Colonic mucosa (tissue), 4 donors: ENCODE measurements at places on chromosomes 1 and 21. TPM values are rescaled to one million over a fixed set of nuclear protein-coding genes. Genes with fewer than 3 reads are reported as not detected.
A peak's percentile ranks its signal among the peaks of the same experiment; 100 is the strongest.

GRCh38 chr1:48870596-48870995 is 93.9 kb upstream of the BEND5 start:
- H3K4me1 ChIP-seq, result no peaks in the 10 kb centered on the region
- no peaks in the 10 kb centered on the region for H3K27me3 ChIP-seq
- H3K27ac ChIP-seq, result no peak overlapping the region
- no peaks in the 10 kb centered on the region for H3K36me3 ChIP-seq
- no peak overlapping the region for H3K4me3 ChIP-seq

- no peaks in the 10 kb centered on the region for H3K27me3 ChIP-seq
- no peak overlapping the region for H3K27ac ChIP-seq
- DNase-seq, result no peak
- no peaks in the 10 kb centered on the region for H3K4me1 ChIP-seq
Observed at GRCh38 chr1:53628286-53628955, 110.5 kb downstream of the GLIS1 start.

GRCh38 chr1:194952171-194952570 is 1656.1 kb downstream of the KCNT2 start:
- DNase-seq, result no peak
- no peaks in the 10 kb centered on the region for H3K36me3 ChIP-seq
- H3K4me1 ChIP-seq, result no peaks in the 10 kb centered on the region
- H3K4me3 ChIP-seq, result no peak overlapping the region
- no peaks in the 10 kb centered on the region for H3K27me3 ChIP-seq

DNA sequence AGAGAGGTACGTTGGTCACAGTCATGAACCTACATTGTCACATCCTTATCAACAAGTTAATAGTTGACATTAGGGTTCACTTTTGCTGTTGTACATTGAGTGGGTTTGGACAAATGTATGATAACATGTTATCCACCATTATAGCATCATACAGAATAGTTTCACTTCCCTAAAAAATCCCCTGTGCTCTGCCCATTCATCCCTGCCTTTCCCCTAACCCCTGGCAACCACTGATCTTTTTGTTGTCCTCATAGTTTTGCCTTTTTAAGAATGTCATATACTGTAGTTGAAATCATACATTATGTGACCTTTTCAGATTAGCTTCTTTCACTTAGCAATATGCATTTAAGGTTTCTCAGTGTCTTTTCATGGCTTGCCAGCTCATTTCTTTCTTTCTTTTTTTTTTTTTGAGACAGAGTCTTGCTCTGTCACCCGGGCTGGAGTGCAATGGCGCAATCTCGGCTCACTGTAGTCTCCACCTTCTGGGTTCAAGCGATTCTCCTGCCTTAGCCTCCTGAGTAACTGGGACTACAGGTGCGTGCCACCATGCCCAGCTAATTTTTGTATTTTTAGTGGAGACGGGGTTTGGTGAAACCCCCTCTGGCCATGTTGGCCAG is 50.6 kb downstream of the UCK2 start:
- no peaks in the 10 kb centered on the region for H3K27me3 ChIP-seq
- H3K27ac ChIP-seq, result no peak overlapping the region
- peaks cover 7% of the 10 kb centered on the region for H3K4me1 ChIP-seq
- no peak for DNase-seq

- H3K4me1 ChIP-seq, result peaks cover 36% of the 10 kb centered on the region
- H3K27me3 ChIP-seq, result no peaks in the 10 kb centered on the region
- peak; percentile 54 for DNase-seq
- H3K4me3 ChIP-seq, result peak overlapping the region; percentile 68
- H3K27ac ChIP-seq, result peak overlapping the region; percentile 56
- peaks cover 8% of the 10 kb centered on the region for H3K36me3 ChIP-seq
Observed at GRCh38 chr1:32334864-32335534, 1.0 kb downstream of the MARCKSL1 start.

GRCh38 chr1:196774175-196774574 is 465 bp upstream of the CFHR3 start:
- no peak overlapping the region for H3K27ac ChIP-seq
- H3K36me3 ChIP-seq, result no peaks in the 10 kb centered on the region
- no peaks in the 10 kb centered on the region for H3K27me3 ChIP-seq
- H3K4me3 ChIP-seq, result no peak overlapping the region

DNA sequence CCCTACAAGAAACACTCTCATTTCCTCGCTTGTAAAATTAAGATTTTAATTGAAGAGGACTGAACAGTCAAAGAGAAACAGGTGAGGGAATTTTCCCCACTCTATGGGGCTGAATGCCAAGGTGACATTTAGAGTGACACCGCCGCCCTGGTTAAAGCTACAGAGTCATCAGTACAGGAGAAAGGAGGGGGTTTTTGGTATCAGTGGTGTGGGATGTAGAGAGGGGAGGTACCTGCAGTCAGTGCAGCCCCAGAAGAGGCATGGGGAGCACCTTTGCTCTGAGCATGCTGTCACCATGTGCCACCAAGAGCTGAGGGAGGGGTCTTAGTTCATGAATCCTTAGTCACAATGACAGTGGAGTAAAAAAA is 2.8 kb downstream of the DIRAS3 start:
- H3K27ac ChIP-seq, result no peak overlapping the region
- no peak for DNase-seq
- H3K4me1 ChIP-seq, result no peaks in the 10 kb centered on the region
- H3K27me3 ChIP-seq, result no peaks in the 10 kb centered on the region
- H3K4me3 ChIP-seq, result no peak overlapping the region

- H3K27ac ChIP-seq, result no peak overlapping the region
- no peak overlapping the region for H3K4me3 ChIP-seq
- H3K4me1 ChIP-seq, result no peaks in the 10 kb centered on the region
Observed at GRCh38 chr1:22892789-22893188, 79.9 kb downstream of the LACTBL1 start.

- H3K4me1 ChIP-seq, result no peaks in the 10 kb centered on the region
- no peaks in the 10 kb centered on the region for H3K36me3 ChIP-seq
- no peaks in the 10 kb centered on the region for H3K27me3 ChIP-seq
- no peak for DNase-seq
Observed at GRCh38 chr1:28565726-28566125, 12.8 kb downstream of the TRNAU1AP start.

DNA sequence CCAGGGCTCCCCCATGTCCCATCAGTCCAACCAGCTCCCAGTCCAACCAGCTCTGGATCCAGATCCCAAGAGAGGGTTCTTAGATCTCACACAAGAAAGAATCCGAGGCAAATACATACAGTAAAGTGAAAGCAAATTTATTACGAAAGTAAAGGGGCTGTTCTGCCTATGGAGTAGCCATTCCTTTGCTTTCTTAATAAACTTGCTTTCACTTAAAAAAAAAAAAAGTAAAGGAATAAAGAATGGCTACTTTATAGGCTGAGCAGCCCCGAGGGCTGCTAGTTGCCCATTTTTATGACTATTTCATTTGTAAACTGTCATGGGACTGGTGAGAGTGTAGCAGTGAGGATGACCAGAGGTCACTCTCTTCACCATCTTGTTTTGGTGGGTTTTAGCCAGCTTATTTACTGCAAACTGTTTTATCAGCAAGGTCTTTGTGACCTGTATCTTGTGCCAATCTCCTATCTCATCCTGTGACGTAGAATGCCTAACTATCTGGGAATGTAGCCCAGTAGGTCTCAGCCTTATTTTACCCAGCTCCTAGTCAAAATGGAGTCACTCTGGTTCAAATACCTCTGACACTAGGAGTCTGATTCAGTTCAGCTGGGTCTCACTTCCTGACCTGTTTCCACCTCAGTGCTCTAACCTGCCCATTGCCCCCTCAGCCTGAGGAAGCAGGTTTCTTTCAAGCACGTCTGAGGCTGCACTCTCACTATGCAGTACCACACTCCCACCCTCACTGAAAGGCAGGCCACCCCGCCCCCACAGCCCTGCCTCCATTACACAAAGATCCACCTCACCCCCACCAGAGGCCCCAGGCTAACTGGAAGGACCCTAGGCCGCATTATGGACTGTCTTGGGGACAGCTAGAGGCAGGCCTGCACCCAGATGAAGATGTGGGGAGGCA is 26.5 kb upstream of the ATP2B4 start:
- H3K4me1 ChIP-seq, result no peaks in the 10 kb centered on the region
- H3K4me3 ChIP-seq, result no peak overlapping the region
- no peak overlapping the region for H3K27ac ChIP-seq
- H3K27me3 ChIP-seq, result no peaks in the 10 kb centered on the region

DNA sequence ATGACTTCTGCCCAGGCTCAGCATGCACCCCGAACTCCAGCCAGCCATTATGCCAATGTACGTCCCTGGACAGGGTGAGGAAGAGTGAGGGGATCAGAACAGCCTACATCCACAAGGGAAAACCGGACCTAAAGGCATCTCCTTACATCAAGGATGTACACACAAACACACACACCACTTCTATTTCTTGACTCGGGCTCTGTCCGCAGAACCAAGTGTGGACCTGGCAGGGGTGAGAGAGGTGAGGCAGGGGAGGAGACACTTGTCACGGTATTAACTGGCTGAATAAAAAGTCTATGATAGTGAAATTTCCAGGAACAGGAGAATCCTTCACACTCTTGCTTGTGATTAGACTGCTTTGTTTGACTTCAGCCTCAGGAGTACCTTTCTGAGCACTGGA is 2.3 kb downstream of the LMOD1 start:
- H3K27me3 ChIP-seq, result peaks cover 13% of the 10 kb centered on the region
- H3K4me1 ChIP-seq, result no peaks in the 10 kb centered on the region
- no peaks in the 10 kb centered on the region for H3K36me3 ChIP-seq
- no peak for DNase-seq
- H3K4me3 ChIP-seq, result peak overlapping the region; percentile 35

- H3K4me3 ChIP-seq, result peak overlapping the region; percentile 85
- peak overlapping the region; percentile 99 for H3K27ac ChIP-seq
Observed at GRCh38 chr1:198157847-198158725, 1.3 kb downstream of the NEK7 start.

GRCh38 chr1:3942416-3943122 is 42.5 kb upstream of the C1orf174 start:
- no peaks in the 10 kb centered on the region for H3K4me1 ChIP-seq
- H3K4me3 ChIP-seq, result no peak overlapping the region
- DNase-seq, result peak; percentile 40
- H3K36me3 ChIP-seq, result no peaks in the 10 kb centered on the region

GRCh38 chr1:60129911-60130310 is 56.3 kb upstream of the C1orf87 start:
- DNase-seq, result no peak
- no peaks in the 10 kb centered on the region for H3K27me3 ChIP-seq
- H3K27ac ChIP-seq, result no peak overlapping the region
- no peak overlapping the region for H3K4me3 ChIP-seq

The BSDC1 gene
- total RNA-seq, result 76.8 TPM

The SLC45A3 gene
- 17.9 TPM for total RNA-seq

The CCDC27 gene
- total RNA-seq, result not detected

The MROH7 gene
- 5.5 TPM for total RNA-seq
